ENCODE measurements at places on chromosomes 13 and 19.

- no peak for DNase-seq
These were observed 873.0 kb downstream of the OLFM4 start for GRCh38 chr13:53901593-53901992.

GRCh38 chr19:49422407-49423070 lies 702 bp downstream of the PTH2 start:
- DNase-seq, result no peak

- no peak for DNase-seq
These were observed 58.4 kb downstream of the SLC7A9 start for GRCh38 chr19:32811151-32811550.

DNA sequence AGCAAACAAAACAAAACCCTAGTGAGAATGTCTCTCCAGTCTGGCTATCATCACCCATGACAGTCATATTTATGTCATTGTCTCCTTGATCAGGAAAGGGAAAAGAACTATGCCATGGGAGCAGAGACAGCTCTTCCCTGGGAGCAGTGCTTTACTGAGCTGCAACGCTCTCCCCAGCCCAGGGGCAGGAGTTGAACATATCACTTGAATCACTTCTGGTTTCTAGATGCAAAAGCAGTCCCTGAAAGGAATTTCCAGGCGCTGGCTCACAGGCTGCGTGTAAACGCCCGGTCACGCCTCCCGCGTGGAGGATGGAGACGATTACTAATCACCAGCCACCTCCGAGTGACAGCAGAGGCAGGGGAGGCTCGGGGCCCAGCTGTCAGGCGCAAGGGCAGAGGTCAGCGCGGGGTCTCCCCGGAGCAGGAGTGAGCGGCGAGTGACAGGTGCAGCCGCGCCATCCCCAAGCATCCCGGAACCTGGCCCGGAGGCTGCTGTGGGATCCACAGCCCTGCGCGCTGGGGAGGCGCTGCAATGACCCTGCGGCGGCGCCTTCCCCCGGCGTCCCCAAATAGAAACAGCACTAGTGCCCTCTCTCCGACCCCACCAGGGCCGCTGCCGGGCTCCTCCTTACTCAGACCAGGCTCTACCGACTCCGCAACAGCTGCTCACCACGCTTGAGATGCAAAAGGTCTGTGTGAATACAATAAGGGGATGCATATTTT lies 23.5 kb upstream of the DCLK1 start:
- no peak for DNase-seq

GRCh38 chr13:44021422-44021821 lies 141.7 kb downstream of the LACC1 start:
- DNase-seq, result no peak
